ENCODE measurements at places on chromosomes 1 and 21. TPM values are rescaled to one million over a fixed set of nuclear protein-coding genes. Genes with fewer than 3 reads are reported as not detected.

DNA sequence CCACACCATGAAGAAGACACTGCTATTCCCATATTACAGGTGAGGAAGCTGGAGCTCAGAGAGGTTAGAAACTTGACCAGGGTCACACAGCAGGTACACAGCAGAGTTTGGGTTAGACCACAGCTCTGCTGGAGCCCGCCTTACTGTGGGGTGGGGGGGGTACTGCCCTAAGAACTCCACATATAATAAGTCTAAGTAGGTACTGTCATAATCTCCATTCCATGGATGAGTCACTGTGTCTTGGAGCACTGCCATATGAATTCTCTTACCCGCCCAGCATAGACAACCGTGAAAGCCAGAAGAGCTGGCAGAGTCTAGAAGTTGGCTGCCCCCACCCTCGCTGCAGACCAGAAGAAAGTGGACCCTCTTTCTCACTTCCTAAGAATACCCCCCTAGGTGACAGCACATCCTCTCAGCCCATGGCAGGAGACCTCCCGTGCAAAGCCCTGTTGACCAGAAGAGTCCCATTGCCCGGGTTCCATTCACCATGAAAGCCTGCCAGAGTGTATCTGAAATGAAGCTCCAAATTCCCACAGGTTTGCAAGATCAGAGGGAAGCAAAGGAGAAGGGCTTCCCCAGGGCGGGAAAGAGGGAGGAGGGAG, 5.2 kb upstream of the PLA2G2D start:
- DNase-seq = peak; percentile 94

GRCh38 chr1:36693161-36693525, 210.4 kb upstream of the CSF3R start:
- no peak for DNase-seq

- no peak for DNase-seq
Measured at GRCh38 chr1:117096951-117097408, 24.6 kb downstream of the TRIM45 start.

- no peak for DNase-seq
Measured at GRCh38 chr1:230892018-230892491, 23.7 kb upstream of the C1orf198 start.

DNA sequence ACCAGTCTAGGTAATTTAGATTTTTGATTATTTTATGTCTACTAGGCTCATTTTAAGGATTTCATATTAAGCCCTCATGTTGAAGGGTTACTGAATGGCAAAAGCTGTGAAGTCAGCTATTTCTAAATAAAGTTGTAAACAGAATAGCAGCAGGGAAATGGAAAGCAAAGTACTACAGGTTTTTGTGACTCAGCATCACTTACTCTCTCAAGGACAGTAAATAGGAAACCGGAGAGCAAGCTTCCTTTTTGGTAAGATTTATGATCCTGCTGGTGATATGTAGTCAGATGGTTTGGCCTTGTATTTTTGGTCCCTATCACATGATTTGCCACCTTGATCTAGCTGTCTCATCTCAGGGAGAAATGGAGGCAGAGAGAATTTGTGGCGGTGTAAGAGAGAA, 226.0 kb downstream of the RPS6KC1 start:
- DNase-seq = no peak

- peak; percentile 37 for DNase-seq
Measured at GRCh38 chr1:70034403-70034802, 171.0 kb downstream of the LRRC40 start.

The CROCC gene
- total RNA-seq = 5.6 TPM

The NR1I3 gene
- not detected for total RNA-seq

The KIFAP3 gene
- total RNA-seq = 53.0 TPM

Data from RPMI7951 (cell line).